Epithelial cell of proximal tubule (primary cell): ENCODE measurements at places on chromosomes 5 and 9.

- DNase-seq: no peak
These were observed 33.7 kb downstream of the ABITRAM start for GRCh38 chr9:108967916-108968315.

DNA sequence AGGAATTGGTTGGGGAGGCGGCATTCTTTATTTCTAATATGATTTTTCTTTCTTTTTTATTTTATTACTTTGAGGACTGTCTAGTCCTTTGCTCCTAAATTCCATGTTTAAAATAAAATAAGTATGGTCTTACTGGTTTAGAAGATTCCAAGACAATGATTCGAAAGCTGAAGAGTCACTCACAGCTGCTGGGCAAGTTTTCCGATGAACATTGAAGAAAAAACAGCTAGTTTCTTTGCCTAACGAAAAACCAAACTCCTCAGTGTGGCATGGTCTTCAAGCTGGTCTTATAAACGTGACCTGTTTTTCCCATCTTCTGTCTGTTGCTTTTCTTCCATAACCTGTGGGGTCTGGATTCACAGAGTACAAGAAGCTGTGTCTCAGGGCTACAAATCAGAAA lies 25.1 kb downstream of the ZNF474 start:
- DNase-seq: no peak

- no peak for DNase-seq
These were observed 177.5 kb upstream of the PPP2R2B start for GRCh38 chr5:147055850-147056566.

DNA sequence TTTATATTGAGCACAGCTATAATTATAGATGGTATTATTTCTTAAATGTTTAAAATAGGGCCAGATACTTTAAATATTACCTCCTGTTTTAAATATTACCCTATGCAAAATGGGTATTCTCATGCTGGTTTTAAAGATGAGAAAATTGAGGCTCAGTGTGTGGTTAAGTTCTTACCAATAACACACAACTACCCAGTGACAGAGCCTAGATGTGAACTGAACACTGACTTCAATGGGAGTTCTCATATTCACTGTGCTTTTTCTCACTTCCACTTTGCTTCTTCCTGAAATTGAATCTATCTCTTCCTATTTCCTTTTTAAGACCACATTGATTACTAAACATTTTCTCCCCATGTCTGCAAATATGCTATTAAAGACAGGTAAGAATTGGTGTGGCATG lies 135.8 kb upstream of the TUSC1 start:
- no peak for DNase-seq

- DNase-seq: no peak
These were observed 76.0 kb upstream of the TMC1 start for GRCh38 chr9:72445306-72445995.

DNA sequence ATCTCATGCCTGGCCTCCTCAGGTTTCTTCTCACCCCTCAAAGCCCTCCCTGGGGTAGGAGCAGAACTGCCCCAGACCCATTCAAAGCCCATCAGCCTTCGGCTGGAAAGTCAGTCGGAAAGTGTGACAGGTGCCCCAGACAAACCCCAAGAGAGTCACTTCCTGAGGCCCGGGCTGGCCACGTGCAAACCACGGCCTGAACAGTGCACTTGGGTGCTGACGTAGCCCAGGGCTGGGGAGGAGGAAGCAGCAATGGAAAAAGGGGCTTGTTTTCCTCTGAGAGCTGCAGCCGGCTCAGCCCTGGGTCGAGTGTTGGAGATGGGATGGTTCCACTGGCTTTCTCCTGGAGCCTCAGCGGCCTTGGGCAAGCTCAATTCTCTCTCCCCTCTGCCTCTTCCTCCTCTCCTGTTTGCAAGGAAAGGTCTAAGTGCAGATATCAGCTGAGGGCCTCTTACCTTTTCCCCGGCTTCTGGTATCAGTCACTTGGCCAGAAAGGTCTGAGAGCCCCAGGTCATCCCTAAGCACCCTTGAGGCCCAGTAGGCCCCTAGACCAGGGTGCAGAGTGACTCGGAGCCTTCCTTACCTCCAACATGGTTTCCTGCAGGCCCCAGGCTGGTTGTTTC lies 5.9 kb upstream of the EGR1 start:
- no peak for DNase-seq

DNA sequence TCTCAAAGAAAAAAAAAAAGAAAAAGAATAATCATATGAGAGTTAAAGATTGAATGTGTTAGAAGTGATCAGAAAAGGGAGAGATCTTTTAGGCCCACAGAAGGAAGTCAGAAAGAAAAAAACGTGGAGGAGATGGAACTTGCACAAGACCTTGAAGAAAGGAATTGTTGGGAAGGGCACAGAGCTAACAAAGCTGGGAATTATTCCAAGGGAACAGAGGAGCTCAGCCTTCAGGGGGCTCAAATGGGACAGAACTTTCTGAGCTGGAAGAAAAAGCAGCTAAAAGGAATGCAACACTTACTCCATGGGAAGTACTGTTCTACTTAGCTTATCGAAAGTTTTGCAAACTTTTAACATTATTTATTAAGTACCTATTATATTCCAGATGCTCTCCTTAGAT lies 153.4 kb upstream of the ADRA1B start:
- DNase-seq: no peak
